Cerebellar nuclear complex (tissue), 1 donor: ENCODE measurements at places on chromosomes 2 and 18.

DNA sequence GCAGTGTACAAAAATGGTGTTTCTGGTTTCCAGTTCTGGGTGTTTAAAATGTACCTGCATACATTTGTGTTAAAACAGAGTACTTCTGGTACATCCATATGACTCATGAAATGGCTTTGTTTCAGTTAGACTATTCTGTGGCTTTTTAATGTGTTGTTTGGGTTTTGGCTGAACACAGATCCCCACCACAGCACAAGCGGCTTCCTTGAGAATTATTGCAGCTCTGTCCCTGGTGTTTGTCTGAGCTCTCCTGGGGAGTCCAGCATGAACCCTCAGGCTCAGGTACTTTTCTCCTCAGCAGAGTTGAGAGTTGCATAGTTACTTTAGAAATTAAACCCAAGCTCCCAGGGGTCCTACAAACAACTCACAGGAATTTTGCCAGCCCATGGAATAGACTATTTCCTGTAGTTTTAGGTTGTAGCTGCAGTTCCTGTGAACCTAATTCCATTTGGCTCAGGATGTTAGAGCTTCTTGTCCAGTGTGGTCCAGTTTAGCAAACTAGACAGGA lies 64.8 kb upstream of the EML6 start:
- DNase-seq = no peak

DNA sequence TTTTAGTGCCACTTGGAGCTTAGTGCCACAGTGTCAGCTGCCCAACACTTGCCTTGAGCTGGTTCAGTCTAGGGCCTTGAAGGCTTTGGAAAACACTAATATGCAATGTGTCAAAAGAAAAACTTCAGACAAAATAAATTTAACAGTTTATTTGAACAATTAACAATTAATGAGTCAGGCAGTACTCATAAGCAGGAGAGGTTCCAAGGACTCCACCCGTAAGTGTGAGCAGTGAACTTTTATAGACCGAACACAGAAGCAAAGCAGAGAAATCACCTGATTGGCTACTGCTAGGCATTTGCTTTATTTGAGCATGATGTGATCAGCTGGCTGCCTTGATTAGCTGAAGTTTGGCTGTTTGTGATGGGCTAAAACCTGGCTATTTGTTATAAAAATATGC lies 49.5 kb upstream of the TBC1D8 start:
- no peak for DNase-seq

DNA sequence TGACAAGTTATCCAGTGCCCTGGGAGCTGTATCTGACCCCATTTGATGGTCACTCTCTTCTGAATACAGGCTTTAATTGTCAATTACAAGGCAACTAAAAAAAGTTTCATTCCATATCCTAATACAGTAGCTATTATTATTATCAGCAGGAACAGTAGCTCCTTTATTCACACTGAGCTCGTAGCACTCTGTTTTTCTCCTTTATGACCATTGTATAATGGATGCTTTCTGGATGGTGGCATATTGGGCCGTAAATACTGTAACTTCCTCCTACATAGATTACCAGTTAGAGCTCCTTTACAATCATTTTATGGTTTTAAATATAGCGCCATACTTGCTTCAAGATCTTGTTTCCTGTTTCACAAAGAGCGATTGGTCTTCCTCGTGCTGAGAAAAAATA lies 1040.3 kb downstream of the TSN start:
- DNase-seq = no peak

GRCh38 chr2:11872247-11872947 lies 126.0 kb downstream of the LPIN1 start:
- DNase-seq = no peak

DNA sequence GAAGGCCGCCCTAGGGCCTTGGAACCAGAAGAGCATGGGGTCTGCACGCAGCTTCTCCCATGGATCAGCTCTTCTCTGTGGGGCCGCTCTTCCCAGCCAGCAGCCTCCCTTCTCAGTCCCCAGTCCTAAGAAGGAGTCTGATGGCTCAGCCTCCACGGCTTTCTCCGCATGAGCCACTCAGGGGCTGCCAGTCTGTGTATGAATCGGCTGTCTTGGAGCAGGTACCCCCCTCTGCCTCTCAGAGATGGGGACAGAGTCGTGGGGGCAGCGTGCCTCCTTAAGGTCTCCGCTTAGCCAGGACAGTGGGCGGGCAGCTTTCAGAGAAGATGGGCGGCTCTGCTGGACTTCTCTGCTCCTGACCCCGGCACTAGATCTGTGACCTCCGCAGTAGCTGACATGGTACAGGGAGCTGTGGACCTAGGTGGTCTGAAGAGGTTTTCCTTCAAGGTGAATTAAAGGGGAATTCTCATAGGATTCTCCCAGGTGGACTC lies 21.6 kb downstream of the INPP5D start:
- DNase-seq = no peak

- no peak for DNase-seq
These were observed 175.0 kb downstream of the PRKCE start for GRCh38 chr2:45826460-45826859.

DNA sequence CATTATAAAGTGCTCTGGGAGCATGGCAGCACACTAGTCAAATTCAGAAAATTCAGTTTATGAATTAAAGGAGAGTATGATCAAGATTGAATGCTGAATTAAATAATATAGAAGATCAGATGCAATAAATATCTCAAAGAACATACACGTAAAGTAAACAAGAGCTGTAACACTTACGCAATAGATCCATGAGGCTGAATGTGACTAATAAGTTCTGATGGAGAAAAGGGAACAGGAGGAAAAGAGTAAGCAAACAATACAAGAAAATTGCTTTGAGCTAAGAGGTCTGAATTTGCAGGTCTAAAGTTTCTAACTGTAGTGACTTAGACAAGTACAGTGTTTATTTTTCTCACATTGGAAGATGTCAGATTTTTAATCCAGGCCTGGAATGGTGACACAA lies 646.7 kb upstream of the ZNF804A start:
- no peak for DNase-seq

GRCh38 chr2:224036731-224037361 lies 2.2 kb downstream of the SERPINE2 start:
- no peak for DNase-seq
